ENCODE measurements at places on chromosomes 16 and 17.

- no peak for DNase-seq
Measured at GRCh38 chr16:88917146-88917914, 50.9 kb upstream of the PABPN1L start.

DNA sequence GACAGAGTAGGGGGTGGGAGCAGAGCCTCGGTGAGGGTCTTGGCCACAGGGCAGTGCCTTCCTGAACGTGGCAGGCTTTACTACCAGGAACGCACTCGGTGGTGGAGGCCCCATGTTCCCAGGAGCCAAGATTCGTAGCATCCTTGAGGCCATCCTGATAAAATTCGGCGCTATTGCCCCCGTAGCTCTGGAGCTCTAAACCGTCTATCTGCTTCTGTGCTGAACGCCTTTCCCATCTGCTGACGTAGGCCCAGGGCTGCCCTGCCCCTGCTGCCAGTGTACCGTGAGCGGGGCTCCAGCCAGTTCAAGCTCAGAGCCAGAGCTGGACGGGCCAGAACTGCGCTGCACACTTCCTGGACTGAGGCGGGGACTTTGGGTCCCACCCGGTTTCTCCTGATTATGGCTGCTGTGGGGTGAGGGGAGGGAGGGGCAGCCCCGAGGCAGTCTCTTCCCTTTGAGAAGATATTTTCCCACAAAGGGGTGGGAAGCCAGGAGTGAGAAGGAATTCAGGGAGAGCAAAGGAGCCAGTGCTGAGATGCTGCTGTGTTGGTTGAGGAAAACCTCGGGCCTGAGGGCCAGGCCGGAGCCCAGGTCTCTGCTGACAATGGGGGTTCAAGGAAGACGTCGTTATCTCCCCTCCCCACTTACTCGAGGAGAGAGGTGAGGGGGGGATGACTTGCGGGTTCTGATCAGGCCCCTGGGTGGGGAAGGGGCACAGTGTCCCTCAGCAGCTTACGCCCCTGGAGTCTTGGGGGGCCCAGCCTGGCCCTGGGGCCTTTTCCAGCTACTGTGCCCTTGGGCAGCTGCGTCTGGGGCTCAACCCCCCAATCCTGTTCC is 29.4 kb downstream of the OR1D5 start:
- no peak for DNase-seq

DNA sequence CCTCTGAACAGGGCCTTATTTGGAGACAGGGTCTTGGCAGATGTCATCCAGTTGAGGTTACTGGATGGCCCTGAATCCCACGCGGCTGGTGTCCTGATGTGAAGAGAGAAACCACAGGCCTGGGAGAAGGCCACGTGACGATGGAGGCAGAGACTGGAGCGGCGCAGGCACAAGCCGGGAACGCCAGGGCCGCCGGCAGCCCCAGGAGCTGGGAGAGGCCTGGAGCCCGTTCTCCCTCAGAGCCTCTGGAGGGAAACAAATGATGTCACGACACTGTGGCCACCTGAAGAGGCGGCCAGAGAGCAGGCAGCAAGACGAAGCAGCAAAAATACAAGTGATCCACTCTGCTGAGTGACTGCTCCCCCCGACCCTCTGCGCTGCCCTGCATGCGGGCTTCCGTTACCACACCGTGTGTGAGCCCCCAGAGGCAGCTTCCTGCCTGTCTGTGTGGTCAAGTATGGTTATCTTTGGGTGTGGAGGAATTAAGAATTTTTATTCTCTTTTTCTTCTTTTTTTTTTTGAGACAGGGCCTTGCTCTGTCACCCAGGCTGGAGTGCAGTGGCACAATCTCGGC is 11.6 kb downstream of the CD7 start:
- no peak for DNase-seq

DNA sequence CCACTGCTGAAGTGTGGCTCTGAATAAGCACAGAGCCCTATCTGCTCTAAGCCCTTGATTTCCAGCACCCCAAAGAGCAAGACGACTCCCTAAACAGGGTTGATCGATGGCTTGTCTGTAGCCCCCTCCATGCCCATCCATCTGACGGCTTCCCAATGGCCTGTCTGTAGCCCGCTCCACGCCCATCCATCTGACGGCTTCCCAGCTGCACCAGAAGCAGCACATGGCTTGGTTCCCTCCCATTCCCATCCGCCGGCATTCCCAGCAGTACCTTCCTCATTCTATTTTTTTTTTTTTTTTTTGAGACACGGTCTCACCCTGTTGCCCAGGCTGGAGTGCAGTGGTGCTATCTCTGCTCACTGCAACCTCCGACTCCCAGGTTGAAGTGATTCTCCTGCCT is 64.5 kb downstream of the RBFOX3 start:
- no peak for DNase-seq

DNA sequence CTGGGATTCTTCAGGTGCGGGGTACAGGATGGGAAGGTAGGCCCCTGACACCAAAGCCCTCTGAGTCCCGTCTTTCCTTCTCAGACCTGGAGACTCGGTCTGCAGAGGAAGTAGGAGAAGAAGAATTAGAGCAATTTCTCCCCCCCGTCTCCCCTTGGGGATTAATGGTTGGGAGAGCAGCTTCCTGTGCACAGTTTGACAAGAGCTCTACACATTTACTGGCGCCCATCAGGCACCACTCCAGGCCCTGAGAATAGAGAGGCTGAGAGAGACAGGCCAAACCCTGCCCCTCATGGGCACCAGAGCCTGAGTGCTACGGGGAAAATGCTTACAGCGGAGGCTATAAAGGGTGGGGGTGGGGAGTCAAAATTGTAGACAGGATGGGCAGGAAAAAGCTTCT is 3.5 kb upstream of the C16orf74 start:
- DNase-seq, result no peak

DNA sequence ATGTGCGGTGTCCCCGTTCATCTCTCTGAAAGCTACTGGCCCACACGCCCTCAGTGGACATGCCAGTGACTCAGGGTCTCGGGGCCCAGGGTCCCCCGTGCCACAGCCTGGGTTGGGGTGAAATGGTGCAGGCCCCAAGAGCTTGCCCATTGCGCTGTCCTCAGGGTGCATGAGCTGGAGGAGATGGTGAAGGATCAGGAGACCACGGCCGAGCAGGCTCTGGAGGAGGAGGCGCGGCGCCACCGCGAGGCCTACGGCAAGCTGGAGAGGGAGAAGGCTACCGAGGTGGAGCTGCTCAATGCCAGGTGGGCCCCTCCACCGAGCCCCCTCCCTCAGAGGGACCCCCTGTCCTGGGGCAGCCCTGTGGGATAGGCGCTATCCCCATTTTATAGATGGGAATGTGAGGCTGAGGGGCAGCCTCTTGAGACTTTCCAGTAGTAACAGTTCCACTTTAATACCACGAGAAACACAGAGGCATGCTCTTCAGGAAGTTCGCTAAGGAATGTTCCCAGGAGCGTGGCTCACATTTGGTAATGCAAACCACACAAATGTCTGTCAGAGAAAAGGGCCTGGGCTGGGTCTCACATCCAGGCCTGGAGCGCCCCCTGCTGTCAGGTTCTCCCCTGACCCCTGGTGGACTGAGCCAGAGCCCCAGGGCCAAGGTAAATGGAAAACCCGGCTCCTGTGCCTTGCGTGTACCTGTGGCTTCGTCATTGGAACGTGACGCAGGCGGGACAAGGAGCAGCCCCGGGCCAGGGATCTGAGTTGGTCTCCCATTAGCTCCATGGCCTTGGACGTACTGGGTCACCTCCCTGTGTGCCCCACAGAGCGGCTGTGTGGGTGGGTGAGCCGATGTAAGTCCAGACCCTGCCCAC is 133.7 kb downstream of the RAB11FIP4 start:
- peak; percentile 51 for DNase-seq

- no peak for DNase-seq
Measured at GRCh38 chr17:18928628-18929125, 23.3 kb upstream of the SLC5A10 start.

GRCh38 chr17:6048486-6048885 is 21.7 kb upstream of the WSCD1 start:
- DNase-seq, result no peak

DNA sequence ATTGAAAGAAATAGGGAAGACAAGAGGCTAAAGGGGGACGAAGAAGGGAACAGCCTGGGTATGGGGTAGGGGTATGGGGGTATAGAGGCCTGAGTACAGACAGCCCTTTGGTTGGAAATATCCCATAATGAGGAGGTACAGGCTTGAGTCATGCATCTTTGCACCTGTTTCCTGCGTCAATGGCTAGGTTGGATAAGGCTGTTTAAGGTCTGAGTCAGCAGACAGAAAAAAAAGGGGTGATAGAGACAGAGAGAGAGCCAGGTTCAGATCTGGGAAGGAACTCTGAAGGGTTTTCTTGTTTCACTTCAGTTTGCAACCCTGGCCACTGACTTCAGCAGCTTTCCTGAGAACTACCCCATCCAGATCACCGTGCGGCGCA is 8.5 kb downstream of the FNDC8 start:
- no peak for DNase-seq

GRCh38 chr16:67801883-67802282 is 4.5 kb downstream of the RANBP10 start:
- no peak for DNase-seq

DNA sequence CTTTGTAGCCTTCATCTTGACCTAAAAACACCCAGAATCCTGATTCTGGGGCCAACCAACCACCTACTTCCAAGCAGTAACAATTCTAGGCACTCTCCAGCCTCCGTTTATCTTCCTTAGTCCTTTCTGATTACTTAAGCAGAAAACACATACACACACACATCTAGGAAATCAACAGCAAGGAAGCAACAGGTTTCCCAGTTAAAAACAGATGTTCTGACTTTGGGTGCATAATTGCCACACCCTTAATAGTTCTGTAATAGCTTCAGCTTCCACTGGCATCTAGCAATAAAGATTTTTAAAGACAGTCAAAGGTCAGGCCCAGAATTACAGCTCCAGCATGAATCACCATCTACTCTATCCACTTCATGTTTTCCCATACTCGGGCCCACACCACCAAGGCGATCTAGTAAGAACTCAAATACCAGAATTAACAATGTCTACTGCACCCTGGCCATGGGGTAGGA is 2.6 kb downstream of the ARHGAP17 start:
- DNase-seq, result no peak

DNA sequence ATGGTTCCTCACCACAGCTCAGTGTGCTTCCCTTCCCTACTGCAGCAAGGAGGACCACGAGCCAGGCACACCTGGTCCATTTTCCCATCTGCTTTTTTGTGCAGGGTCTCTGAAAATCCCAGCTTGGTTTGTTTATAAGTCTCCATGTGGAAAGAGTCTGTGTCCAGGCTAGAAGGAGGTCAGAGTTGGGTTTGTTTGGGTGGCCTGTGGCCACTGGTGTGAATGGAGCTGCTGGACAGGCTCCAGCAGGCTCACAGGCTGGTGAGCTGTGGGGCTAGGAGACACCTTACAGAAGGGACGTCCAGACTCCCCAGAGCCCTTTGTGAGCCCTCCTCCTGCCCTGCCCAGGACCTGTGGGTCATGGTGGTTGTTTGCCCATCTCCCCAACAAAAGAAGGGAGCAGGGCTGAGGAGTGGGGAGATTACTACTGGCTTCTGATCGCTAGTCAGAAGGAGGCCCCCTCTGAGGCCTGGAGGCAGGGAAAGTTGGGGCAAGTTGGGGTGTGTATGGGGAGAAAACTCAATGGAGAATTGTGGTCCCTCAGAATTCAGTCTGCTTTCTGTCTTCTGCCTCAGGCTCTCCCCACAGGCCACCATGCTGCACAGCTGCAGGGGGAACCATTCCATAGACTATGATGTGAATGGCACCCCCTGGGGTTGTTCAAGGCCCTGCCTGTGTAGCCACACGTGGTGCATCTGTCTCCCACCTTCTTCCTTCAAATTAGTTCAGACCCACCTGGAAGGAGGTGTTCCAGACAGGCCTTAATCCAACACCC is 4.1 kb downstream of the RARA start:
- no peak for DNase-seq

- no peak for DNase-seq
Measured at GRCh38 chr17:62703261-62703775, 75.8 kb downstream of the MRC2 start.

DNA sequence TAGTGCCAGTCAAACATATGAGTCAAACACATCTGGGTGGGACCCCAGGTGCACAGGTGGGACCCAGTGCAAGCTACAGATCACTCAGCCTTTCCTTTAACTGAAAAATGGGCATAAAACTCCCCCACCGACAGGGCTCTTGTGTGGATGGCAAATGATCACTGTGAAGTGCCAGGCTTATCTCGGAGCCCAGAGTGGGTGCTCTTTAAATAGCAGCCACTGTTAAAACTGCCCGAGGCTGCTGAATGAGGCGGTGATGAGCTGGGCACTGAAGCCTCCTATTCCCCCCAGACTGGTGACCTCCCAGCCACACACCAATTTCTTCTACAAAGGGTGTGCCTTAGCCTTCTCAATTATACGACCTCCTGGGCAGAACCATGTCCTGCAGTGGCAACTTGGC is 433.8 kb downstream of the SLC39A11 start:
- DNase-seq, result no peak

- DNase-seq, result no peak
Measured at GRCh38 chr16:19524616-19525384, 1.1 kb downstream of the CCP110 start.

DNA sequence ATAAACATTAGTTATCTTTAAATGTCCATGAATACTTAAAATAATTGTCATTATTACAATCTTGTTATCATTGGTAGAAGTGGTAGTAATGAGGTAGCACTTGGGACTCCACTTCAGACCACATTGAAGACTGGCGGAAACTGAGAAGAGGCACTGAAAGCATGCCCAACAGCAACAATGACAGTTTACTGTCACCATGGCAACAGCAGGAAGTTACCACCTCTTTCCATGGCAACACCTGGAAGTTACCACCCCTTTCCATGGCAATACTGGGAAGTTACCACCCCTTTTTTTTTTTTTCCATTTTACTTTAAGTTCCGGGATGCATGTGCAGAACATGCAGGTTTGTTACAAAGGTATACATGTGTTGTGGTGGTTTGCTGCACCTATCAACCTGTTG is 494.9 kb upstream of the RBFOX1 start:
- no peak for DNase-seq

- DNase-seq, result no peak
Measured at GRCh38 chr17:75856062-75856756, 1.1 kb upstream of the WBP2 start.

GRCh38 chr17:50129728-50130558 is at the start of gene SAMD14:
TSS of gene SAMD14 (minus strand) at chr17:50130160. CDS start at chr17:50124959, 5,201 bp downstream.
- DNase-seq, result no peak

DNA sequence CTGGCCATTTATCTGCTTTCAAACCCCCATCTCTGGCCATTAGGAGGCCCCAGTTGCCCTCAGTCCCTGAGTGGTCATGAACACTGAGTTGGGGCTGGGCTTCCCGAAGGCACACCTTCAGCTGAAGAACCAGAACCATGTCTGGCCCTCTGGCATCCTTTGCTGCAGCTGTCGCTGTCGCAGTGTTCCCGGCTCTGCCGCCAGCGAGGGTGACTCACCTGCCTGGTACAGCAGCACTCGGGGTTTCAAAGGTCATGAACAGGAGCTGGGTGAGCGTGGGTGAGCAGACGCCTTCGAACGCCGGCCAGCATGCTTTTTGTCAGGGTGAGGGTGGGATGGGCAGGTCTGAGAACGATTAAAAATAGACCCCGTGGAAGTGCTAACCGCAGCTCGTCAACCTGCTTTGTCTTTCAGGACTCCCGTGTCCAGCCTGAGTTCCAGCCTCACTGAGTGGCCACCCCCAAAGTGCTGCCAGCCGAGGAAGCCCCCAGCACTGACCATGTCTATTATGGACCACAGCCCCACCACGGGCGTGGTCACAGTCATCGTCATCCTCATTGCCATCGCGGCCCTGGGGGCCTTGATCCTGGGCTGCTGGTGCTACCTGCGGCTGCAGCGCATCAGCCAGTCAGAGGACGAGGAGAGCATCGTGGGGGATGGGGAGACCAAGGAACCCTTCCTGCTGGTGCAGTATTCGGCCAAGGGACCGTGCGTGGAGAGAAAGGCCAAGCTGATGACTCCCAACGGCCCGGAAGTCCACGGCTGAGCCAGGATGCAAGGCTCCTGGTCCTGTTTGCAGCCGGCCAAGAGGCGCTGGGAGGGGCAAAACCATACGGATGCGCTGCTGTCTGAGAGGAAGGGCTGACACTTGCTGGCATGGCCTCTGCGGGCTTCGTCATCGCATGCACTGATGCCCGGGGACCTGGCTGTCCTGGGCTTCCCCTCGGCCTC is 7.6 kb downstream of the SNN start:
- DNase-seq, result no peak

All from NCI-H1694 treated with DMSO at 0.1 percent for 48 hours (cell line).